ENCODE measurements at places on chromosomes 3 and 15.

- no peak for DNase-seq
Observed at GRCh38 chr15:49982584-49982983, 136.4 kb downstream of the ATP8B4 start.

- no peak for DNase-seq
Observed at GRCh38 chr3:105674437-105675065, 194.3 kb downstream of the CBLB start.

GRCh38 chr3:121481106-121481880 lies 64.5 kb downstream of the POLQ start:
- DNase-seq, result no peak

GRCh38 chr3:158774965-158775364 lies 26.9 kb upstream of the MFSD1 start:
- DNase-seq, result no peak

DNA sequence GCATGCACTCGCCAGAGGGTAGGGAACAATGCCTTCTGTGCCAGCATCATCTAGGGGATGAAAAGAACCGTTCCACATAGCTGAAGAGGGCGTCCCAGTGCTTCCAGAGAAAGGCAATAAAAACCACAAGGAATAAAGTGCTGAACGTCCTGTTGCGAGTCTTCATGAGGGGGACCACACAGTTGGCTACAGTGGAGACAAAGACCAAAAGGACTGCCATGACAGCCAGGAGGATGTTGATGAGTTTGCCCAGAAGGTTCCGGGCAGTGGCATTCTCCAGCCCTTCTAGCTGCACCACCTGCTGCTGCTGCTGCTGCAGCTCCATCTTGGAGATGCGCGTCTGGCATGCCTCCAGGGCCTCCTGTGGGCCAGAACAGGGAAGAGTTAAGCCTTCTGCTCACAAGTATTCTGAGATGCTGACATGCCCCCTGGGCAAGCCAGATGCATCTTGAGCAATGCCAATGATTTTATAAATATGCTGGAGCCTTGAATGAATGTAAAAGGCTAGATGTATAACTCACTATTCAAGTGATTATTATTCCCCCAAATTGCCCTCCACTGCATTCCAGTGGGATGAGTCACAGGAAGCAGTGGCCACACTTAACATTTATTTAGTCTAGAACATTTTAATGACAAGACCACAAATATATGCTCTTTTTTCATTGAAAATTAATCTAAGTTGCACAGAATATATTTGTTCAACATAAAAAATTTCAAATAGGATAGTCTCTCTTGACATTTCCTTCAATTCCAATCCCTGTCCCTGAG lies 45.1 kb upstream of the PLXND1 start:
- DNase-seq, result no peak

- no peak for DNase-seq
Observed at GRCh38 chr3:42127226-42127625, 36.1 kb downstream of the TRAK1 start.

- DNase-seq, result no peak
Observed at GRCh38 chr3:127738192-127738840, 65.6 kb downstream of the ABTB1 start.

DNA sequence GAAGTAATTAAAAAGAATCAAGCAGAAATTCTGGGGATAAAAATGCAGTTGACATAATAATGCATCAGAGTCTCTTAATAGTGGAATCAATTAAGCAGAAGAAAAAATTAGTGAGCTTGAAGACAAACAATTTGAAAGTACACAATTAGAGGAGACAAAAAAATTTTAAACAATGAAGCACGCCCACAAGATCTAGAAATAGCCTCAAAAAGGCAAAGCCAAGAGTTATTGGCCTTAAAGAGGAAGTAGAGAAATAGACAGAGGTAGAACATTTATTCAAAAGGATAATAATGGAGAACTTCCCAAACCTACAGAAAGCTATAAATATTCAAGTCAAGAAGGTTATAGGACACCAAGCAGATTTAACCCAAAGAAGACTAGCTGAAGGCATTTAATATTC lies 113.3 kb downstream of the TBC1D2B start:
- no peak for DNase-seq

DNA sequence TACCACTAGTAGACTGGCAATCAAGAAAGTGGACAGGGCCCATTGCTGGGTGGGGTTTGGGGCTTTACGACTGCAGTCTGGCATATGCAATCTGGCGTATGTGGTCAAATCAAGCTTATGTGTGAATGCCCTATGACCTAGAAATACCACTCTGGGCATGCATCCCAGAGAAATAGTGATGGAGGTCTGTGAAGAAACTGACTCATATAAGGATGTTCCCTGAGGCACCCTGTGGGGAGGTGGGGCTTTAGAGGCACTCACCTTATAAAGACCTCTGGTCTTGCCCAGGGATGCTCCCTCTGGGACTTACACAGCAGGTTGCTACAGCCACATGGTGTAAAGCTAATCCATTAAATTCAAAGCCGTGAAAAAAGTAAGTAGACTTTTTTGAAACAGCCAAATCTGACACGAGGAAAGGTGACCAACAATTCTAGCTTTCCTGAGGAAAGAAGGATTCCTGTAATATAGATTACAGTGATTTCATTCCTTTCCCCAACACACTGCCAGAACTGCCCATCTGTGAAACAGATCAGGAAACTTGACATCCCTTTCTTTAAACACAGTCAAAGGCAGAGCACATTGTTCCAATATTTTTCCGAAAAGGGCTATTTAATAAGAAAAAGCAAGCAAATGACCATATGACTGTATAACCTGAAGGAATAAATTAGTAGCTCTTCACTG lies 13.6 kb downstream of the RARRES1 start:
- DNase-seq, result no peak

DNA sequence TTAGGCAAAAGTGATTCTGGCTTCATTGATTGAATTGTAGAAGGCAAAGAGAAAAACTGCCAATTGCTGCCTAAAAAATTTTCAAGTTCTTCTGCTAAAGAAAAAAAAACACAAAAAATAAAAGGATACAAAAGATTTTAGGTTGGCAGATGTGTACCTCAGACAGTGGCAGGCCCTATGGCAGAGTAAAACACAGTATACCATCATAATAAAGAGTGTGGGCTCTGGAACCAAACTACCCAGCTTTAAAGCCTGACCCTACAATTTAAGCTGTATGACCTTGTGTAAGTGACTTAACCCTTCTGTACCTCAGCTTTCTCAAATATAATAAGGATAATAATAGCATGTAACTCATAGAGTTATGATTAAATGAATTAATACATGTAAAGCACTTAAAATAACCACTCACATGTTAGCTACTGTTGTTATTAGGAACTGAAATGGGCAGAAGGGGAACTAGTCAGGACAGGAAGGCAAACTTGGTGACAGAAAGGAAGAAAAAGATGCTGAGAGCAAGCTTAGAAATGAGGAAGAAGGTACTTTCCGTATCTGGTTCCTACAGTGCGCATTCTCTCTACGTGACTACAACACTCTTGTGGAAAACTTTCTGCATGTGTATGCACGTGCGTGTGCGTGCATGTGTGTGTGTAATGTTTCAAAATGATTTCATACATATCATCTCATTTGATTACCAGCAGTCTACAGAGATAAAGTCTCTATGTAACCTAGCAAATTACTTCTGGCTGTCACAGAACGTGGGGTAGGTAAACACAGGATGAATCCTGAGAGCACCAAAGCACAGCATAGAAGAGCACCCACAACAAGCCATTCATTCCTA lies 13.6 kb upstream of the GATM start:
- no peak for DNase-seq

DNA sequence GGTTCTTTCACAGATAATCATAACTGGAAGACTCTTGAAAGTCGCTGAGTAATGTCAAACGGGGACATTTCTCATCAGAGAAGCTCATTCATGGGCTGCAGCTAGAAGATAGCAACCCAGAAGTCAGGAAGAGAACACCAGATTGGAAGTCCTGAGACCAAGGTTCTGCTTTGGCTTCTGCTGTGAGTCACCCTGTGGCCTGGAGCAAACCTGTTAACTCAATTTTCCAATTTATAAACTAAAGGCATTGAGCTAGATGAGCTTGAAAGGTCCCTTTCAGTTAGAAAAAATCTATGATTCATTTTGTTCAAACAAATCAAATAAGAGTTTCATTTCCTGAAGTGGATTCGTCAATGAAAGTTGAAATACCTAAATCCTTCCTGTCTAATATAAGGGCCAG lies 402.2 kb downstream of the EPHB1 start:
- DNase-seq, result no peak

- no peak for DNase-seq
Observed at GRCh38 chr15:80587816-80588456, 107.2 kb upstream of the ABHD17C start.

- no peak for DNase-seq
Observed at GRCh38 chr3:133717424-133717823, 28.8 kb upstream of the TF start.

DNA sequence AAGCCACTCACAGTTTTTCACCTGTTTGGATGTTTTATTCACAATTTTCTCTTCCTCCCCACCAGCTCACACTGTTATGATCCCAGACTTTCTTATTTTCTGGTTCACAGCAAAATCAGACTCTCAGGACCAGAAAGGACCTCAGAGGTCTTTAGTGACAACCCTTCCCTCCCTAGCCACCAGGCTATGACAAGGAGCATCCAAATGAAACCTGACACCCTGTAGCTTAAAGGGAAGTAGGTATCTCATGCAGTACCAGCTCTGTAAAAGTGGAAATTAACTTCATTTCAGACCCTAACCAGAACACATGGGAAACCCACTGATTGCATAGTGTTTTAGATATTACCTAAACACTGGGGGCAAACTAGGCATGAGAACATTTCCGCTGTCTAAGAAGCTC lies 45.3 kb downstream of the ATP13A5 start:
- DNase-seq, result no peak

- DNase-seq, result no peak
Observed at GRCh38 chr3:16061491-16061890, 113.0 kb upstream of the GALNT15 start.

- DNase-seq, result no peak
Observed at GRCh38 chr15:35095941-35096340, 10.8 kb upstream of the NANOGP8 start.

GRCh38 chr3:164806188-164806587 lies 272.1 kb downstream of the SI start:
- DNase-seq, result no peak

- DNase-seq, result no peak
Observed at GRCh38 chr3:55491296-55491816, 4.2 kb upstream of the WNT5A start.

DNA sequence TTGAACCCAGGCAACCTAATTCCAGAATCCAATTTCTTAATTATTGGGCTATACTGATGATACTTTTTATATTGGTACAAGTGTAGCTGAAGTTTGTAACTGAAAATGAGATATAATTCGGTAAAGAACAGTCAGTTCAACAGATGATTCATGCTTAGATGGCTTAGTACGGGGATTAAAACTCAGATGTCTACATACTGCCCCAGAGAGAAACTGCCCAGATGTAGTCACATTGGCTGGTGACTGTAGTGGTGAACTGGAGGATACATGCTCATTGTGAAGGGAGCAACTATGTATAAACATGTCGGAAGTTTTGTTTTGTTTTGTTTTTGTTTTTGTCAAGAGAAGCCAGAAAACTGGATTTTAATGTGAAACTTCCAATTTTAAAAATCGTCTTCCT lies 179.6 kb downstream of the ADAMTSL3 start:
- no peak for DNase-seq

- no peak for DNase-seq
Observed at GRCh38 chr3:103167850-103168249, 733.0 kb downstream of the ZPLD1 start.

DNA sequence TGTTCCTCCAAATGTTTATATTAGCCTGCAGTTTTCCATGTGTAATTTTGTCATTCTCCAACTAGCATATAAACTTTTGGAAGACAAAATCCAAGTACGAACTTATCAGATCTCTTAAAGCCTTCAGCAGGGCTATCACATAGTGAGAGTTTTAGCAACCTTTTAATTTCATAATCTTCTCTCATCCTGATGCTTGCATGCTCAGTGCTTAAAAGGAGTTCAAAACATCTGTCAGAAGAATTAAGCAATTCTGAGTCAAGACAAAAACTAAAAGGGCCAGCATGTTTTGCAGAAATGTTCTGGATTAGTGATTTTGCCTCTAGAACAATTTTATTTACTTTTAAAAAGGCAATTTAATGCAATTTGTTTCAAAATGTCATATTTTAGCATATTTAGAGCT lies 73.4 kb upstream of the SLC2A2 start:
- no peak for DNase-seq

GRCh38 chr3:45942051-45942825 lies 1.0 kb upstream of the CXCR6 start:
- DNase-seq, result no peak

GRCh38 chr3:116734243-116734642 lies 24.7 kb downstream of the TUSC7 start:
- DNase-seq, result no peak

DNA sequence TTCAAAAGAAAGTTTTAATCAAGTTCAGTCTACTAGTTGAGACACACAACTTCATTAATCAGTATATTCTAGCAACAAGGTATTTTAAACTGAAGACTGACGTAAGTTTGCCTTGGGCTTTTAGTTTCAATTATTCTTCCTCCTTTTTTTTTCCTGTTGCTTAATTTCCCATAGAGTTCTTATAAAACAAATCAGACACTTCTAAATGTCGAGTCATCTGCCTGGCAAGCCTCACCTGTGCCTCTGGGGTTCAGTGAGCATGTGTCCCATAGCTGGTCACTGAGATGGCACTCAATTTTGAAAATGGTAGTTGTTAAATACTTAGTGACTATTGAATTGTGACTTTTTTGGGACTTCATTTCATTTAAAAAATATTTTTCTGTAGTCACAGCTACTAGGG lies 27.4 kb downstream of the NKIRAS1 start:
- no peak for DNase-seq

DNA sequence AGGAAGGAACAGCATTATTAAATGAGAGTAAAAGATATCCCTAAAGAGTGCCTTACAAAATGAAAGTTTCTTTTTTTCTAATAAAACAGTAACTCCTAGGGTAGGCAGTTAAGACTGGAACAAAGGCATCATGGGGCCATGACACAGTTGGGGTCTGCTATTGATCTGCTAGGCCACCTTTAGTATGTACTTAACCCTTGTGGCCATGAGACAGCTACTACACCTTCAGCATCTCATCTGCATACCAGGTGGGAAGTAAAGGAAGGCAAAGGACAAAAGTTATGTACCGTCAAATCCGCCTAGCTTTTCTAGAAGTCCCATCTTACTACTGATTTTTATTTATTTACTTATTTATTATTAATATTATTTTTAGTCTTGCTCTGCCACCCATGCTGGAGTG lies 93.8 kb upstream of the FHIT start:
- no peak for DNase-seq

GRCh38 chr3:197682713-197683112 lies 54.0 kb downstream of the RUBCN start:
- no peak for DNase-seq

- DNase-seq, result no peak
Observed at GRCh38 chr3:191283400-191283799, 45.8 kb upstream of the CCDC50 start.

DNA sequence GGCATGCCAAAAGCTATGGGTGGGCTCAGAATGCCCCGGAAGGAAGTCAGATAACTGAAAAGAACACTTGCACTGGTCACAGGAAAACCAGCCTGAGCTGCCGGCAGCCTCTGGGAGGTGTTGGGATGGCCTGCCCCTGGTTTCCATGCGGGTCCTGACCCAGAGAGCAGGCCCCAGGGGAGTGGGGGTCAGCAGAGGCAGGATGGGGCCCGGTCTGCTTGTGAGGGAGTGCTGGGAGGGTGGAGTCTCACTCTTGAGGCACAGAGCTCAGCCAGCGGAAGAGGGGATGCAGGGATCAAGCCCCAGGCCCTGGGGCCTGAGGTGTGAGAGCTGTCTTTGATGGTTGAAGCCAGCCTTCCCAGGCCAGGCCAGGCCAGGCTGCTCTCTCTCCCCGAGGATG lies 2.4 kb upstream of the RPUSD3 start:
- no peak for DNase-seq

GRCh38 chr3:43369404-43370292 lies 83.3 kb downstream of the SNRK start:
- DNase-seq, result no peak
